GM10248 (cell line): ENCODE measurements at places on chromosomes 16 and 17.

DNA sequence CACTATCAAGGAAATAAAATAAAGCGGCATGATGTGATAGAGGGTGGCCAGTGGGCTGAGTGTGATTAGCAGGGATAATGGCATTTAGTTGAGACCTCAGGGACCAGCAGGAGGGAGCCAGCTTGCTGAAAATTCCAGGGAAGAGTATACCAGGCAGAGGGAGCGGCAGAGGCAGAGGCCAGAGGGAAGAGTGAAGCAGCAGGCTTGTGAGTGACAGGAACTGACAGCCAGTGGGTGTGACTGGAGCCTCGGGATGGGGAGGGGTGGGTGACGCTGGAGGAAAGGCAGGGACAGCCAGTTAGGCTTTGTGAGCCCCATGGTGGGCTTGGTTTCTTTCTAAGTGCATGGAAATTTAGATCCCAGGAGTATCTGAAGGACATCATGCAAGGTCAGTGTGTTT lies 209.7 kb upstream of the CACNG3 start:
- no peak for DNase-seq

- no peak for DNase-seq
Observed at GRCh38 chr16:4894276-4895150, 42.4 kb downstream of the PPL start.

GRCh38 chr16:49443576-49443975 lies 70.0 kb downstream of the C16orf78 start:
- DNase-seq = no peak

- no peak for DNase-seq
Observed at GRCh38 chr17:6000426-6000825, 69.8 kb upstream of the WSCD1 start.

- DNase-seq = no peak
Observed at GRCh38 chr16:77085981-77086380, 105.0 kb upstream of the MON1B start.

- no peak for DNase-seq
Observed at GRCh38 chr17:29862951-29863350, 67.1 kb downstream of the SSH2 start.

DNA sequence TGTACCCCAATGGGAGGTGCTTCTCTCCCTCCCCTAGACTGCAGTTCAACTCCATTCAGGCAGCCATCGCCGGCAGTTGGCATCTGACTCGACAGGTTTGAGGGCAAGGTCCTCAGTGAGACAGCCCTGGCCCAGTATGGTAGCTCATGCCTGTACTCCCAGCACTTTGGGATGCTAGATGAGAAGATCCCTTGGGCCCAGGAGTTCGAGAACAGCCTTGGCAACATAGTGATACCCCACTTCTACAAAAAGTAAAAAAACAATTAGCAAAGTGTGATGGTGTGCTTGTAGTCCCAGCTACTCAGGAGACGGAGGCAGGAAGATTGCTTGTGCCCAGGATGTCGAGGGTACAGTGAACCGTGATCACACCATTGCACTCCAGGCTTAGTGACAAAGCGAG lies 12.1 kb downstream of the VPS35L start:
- DNase-seq = no peak

DNA sequence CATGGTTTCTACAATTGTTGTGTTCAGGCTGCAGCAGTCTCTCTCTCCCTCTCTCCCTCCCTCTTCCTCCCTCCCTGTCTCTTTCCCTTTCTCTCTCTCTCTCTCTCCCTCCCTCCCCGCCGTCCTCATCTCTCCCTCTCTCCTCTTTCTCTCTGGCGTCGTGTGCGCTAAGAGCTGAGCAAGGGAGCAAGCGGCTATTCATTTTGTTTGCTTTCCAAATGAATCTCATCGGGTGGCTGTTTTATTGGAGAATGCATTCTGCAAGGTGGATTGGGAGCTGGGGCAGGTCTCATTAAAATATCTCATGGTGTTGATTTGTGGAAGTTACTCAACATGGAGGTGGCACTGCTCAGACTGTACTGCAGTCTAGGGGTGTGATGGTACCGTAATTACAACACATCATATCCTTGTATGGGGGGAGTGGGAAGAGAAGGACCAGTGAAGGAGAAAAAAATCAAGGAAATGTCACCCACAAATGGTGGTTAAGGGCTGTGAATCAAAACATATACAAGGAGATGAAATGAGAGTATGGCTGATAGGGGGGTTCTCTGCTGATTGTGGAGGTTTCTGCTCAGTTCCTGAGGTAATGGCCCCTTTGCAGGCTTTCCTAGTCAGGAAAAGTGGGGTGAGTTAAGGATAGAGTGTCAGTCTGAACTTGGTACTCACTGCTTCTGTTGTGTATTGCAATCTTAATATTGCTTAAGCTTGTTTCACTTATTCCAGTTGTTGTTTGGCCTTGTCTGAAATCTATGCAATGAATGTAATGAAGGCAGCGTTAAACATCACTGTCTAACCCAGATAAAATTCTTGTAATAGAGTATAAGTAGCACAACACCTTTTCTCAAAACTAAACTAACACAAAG lies 2.7 kb downstream of the MSL1 start:
- no peak for DNase-seq

- no peak for DNase-seq
Observed at GRCh38 chr17:29557085-29557738, 9.6 kb downstream of the ABHD15 start.

DNA sequence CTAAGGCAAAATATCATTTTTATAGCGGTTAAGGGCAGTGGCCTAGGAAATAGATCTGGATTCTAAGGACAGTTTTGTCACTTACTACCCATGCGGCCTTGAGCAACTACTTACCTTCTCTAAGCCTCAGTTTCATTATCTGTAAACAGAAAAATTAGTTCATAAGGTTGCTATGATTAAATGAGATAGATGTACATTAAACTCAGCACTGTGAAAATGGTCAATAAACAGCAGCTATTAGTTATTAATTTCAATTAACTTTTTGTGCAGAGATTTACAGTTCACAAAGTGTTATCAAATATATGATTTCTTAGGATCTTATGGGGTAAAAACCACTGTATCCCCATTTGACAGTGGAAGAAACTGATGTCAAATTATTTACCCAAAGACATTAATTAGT lies 135.5 kb upstream of the CORO6 start:
- DNase-seq = no peak

DNA sequence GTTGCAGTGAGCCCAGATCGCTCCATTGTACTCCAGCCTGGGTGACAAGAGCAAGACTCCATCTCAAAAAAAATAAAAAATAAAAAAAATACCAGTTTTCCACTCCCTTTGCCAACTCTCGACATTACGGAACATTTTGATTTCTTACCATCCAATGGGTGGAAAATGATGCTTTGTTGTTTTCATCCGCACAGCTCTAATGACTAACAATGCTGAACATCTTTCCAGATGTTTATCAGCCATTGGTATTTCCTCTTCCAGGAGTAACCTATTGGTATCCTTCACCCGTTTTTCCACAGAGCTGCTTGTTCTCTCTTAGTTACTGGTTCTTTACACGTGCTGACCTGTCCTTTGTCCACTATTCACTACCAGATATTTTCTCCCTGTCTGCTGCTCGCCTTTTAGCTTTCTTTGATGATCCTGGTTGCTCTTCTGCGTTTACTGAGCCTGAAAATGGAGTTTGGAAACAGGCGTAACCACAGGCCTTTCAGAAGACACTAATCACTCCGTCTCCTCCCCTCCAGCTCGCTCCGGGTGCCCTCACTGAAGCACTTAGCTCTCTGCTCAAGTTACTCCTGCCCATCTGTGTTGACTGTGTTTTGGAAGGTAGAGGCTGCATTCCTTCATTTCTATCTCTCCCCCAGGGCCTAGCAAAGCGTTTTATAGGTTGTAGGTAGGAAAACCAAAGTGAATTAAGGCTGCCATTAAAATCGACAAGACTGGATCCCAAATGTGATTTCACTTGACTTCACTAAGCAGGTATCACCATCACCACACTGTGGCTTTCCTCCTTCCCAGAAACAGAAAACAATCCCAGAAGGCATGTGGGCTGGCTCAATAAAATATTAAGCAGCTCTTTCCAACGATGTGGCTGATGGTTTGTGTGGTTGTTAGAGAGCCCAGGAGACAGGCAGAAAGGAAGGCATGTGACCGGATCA lies 8.9 kb downstream of the SHPK start:
- DNase-seq = no peak

GRCh38 chr17:73870473-73870872 lies 226.2 kb upstream of the SDK2 start:
- no peak for DNase-seq

DNA sequence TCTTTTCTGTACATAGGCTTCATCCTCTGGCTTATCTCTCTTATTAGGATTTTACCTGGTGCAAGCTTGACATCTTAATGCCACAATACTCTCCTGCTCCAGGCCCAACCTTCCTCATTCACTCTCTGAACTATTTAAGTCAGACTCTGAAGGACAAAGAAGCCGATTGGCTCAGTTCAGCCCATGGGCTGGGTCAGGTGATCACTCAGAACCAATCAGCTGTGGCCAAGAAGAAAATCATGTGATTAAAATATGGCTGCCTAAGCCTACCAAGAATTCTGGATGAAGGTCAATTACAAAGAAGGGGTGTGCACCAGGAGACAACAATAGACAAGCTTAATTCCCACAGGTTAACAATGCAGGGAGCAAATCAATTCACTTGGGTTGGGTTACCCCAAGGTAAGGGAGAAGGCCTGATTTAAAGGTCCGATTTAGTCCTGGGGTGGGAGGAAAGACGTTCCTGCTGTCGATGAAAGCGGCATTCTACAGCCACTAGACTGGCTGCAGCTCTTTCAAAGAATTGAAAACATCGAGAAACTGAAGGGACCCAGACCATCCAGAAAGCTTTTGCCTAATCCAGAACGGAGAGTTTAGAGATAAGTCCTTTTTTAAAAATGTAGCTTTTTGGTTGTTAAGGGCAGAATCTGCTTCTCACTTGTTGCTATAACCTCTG lies 42.9 kb upstream of the NFAT5 start:
- DNase-seq = no peak

GRCh38 chr17:17982801-17983200 lies 10.1 kb downstream of the DRC3 start:
- DNase-seq = no peak

DNA sequence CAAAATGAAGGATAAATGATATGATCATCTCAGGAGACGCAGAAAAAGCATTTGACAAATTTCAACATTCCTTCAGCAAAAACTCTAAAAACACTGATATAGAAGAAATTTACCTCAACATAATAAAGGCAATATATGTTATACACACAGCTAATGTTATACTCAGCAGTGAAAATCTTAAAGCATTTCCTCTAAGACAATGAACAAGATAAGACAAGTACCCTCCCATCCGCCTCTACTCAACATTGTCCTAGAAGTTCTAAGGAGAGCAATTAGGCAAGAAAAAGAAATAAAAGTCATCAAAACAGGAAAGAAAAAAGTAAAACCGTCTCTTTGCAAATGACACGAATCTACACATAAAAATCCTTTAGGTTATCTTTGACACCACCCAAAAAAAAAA lies 1432.8 kb downstream of the CDH11 start:
- DNase-seq = no peak

- DNase-seq = no peak
Observed at GRCh38 chr17:64950871-64951270, 31.6 kb upstream of the LRRC37A3 start.

- peak; percentile 84 for DNase-seq
Observed at GRCh38 chr17:49575679-49576087, at the start of gene NXPH3. Gene NXPH3 (plus strand): TSS chr17:49575871. CDS start chr17:49576220, 349 bp downstream.

GRCh38 chr16:62272035-62272434 lies 235.8 kb upstream of the CDH8 start:
- no peak for DNase-seq

DNA sequence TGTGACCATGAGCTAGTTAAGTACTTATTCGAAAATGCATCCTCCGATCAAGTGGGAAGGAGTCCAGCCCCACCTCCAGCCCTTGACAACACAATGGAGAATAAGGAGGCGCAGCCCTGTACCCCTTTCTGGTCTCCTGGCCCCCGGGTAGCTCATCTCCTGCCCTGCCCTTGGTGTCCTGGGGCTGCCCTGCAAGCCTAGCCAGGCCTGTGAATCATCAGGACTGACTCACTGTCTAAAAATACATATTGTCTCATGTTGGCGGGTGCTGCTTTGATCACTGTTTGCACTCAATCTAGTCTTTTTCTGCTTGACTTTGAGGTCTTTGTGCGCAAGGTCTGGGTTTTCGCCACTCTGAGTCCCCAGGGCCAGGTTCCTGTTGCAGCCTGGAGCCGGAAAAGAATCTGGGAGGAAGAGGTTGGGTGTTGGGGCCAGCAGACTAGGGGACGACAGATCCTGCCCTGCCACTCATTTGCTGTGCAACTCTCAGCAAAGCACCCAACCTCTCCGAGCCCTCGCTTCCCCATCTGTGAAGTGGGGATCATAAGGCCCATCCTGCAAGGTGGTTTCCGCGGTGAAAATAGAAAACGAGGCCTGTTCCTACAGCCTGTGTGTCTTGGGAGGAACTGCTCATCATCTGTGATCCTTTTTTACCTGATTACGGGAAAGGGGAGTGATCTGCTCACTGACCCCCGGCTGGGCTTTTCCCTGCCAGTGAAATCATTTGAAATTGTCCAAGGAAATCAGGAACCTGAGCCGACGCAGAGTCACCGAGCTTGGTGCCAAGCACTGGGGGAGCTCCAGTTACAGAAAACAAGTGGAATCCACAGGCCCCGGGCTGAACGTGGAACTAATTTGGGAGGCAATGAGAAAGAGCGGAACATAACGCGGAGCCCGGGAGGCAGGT lies 230.4 kb downstream of the PARN start:
- DNase-seq = no peak

GRCh38 chr17:71432378-71433315 lies 688.2 kb upstream of the SOX9 start:
- DNase-seq = no peak

GRCh38 chr17:60383379-60383778 lies 8.6 kb downstream of the USP32 start:
- no peak for DNase-seq
